ENCODE measurements at places on chromosomes 12 and 14.

DNA sequence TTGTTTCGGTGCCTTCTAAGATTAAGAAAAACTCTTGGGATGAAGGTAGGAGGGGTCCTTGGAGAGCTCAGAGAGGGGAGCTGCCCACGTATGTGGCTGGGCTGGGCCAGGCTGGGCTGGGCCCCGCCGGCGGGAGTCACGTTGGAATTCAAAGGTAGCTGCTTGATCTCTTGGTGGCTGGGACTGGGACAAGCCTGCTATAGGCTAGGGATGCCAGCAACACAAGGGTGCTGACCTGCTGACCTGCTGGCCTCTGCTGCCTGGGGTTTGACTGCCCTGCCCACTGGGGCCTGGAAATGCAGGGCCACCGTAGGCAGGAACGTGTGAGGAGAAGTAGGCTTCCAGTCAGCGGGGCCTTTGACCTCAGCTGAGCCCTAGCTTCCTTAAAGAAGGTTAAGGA lies 52.8 kb upstream of the GTF2A1 start:
- DNase-seq = no peak

- DNase-seq = no peak
Observed at GRCh38 chr14:100850841-100851585, 25.1 kb downstream of the MEG3 start.

DNA sequence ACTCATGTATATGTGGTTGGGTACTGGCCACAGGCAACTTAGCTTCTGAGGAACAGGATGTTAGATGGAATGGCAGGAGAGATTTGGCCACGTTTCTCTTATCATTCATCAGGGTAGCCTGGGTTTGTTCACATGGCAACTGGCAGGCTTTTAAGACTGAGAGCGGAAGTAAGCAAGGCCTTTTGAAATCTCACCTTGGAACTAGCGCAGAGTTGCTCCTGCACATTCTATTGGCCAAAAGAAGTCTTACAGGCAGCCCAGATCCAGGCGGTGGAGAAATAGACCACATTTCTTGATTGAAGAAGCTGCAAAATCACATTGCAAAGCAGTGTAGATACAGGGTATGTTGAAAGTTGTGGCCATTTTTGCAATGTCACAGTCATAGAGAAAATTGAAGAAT lies 3.7 kb downstream of the CLEC4A start:
- DNase-seq = no peak

DNA sequence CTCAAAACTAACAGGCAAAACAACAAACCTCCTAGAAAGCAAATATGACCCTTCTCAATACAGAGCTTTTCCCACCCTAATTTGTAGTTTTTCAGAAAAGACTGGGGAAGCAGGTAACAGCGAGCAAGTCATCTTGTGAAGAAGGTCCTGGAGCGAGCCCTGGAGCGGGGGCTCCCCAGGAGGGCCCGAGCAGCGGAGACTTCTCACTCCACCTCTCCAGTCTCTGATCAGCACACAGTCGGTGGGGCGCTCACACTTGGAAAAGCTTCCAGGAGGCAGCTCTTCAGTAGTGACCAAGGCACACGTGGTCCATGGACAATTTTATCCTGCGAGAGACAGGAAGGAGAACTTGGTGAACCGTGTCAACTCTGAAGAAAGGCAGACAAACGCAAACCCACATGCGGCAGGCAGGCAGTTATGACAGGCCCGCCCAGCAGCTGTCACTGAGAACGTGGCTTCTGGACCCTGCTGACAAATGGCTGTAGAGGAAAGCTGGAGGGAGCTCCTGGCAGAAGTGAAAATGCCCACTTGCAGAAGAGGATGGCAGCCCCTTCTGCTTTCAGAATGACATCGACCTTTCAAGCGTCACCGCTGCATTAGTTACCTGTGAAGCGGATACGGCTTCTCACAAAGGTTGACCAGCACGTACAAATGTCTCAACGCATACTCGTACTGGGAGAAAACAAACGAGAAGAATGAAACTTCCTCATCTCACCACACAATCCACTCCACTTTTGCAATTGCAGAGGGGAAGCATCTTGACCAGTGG lies 44.2 kb downstream of the LGMN start:
- DNase-seq = no peak

DNA sequence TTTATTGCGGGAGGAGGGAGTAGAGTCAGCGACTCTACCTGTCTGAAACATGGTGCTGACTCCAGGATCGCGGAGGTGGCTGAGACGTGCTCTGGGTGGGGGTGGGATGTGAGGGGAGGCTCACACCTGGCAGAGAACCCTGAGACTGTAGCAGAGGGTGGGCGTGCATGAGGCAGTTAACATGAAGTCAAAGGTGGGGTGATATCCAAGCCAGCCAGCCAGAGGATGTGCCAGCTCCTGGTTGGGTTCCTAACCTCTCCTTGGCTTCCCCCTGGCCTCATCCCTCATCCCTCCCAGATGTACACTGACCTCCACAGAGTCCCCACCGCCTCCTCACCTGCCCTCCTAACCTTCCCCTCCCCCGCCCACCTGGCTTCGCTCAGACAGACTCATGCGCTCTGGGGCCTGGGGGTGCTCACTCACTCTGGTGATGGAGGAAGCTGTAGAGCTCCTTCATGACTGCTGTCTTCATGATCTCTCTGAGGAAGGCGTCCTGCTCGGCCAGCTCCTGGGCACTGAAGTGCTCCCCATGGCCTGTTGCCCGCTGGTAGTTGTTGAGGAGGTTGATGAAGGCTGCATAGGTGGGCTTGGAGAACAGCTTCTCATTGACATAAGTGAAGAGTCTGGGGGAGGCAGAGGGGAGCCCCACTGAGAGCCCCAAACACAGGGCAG lies 9.3 kb downstream of the ENDOU start:
- DNase-seq = no peak

- no peak for DNase-seq
Observed at GRCh38 chr14:75568791-75569190, 9.6 kb upstream of the FLVCR2 start.

DNA sequence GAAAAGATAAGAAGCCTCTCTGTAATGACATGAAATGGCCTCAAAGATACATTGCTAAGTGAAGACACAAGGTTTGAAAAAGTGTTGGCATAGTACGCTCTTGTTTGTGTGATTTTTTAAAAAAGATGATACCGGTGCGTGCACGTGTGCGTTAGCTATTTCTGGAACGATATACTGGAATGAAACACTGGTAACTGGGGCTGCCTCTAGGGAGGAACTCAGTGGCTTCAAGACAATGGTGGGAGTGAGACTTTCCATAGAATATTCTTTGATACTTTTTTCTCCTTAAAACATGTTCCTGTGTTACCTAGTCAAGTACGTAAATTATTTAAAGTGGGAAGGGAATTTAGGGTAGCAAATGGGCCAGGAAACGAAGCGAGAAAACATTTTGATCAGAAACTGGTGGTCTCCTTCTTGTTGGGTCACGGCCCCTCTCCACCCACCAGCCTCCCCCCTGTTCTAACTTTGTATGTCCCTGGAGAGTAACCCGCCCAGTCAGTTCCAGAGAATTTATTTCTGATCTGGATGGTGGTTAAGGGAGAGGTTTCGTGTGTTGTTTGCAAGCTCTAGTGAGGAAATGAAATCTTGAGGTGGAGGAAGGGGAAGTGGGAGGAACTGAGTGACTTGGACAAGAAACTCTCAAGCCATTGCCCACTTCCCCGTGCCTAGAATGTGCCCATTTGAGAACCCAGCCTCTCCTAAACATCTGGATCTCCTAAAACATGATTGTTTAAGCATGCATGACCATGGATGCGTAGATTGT lies 6.6 kb downstream of the FGF6 start:
- DNase-seq = no peak

- DNase-seq = no peak
Observed at GRCh38 chr14:90483571-90483974, 86.7 kb downstream of the CALM1 start.

DNA sequence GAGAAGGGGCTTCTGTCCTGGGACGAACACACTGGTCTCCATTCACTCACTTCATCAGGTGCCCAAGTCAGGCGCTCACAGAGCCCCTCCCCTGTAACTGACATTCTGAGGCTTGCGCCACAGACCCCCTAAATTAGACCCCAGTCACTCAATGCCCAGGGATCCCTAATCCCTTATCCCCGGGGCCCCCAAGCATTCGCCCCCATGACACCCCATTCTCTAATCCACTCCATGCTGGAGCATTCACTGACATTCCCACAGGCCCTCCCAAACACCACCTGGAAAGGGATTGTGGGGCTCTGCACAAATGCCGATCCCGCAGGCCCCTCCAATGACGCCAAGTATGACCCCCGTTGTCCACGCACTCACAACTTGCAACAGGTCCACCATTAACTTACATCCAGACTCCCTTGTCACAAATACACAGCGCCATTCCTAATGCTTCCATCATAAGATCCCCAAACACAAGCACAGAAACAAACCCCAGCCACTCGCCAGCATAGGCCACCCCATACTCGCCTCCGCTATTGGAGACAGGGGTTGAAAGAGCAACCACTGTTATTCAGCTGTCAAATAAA lies 1.5 kb downstream of the ZNF605 start:
- DNase-seq = no peak

- no peak for DNase-seq
Observed at GRCh38 chr12:28248555-28249145, 58.4 kb downstream of the CCDC91 start.

DNA sequence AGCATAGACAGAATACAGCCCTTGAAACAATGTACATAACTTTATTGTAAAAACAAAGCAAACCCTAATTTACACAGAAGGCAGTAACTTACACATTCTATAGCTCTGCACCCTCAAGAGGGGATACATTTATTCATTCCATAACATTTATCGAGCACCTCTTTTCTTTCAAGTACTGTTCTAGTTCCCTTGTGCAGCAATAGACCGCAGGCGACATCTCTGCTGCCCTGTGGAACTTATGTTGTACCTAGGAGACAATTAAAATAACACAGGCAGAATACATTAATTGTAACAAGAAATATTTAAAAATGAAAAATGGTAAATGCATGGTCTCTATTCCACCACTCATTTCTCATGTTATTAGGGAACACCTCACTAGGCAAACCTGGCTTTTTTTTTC lies 1.4 kb upstream of the ARHGDIB start:
- no peak for DNase-seq

- DNase-seq = no peak
Observed at GRCh38 chr14:24261256-24261968, 1.6 kb downstream of the TGM1 start.

GRCh38 chr14:100708425-100709288 lies 18.0 kb upstream of the DLK1 start:
- DNase-seq = no peak

DNA sequence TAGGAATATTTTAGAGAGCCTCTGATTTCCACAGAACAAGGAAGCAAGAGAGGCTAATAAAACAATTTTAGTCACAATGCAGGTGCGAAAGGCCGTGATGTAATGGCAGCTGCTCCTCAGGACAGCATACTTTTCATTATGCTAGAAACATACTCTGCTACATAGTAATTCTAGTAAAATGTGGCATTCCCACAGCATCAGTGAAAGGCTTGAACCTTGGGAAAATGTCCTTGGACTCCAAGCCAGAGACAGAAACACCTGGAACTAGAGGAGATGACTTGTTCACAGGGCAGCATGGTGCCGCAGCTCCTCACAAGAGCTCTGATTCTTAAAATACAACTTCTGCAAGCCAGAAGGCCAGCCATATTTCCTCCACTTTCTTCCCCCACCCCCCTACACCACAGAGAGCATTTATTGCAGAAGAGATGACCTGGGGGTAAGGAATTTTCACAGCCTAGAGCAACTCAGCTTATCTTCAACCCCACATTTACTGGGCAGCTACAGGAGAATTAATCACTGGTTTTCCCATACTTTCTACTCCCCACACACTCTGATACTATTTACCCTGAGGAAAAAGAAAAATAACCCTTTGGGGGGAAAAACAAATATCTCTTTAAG lies 15.8 kb downstream of the ABCC9 start:
- no peak for DNase-seq

DNA sequence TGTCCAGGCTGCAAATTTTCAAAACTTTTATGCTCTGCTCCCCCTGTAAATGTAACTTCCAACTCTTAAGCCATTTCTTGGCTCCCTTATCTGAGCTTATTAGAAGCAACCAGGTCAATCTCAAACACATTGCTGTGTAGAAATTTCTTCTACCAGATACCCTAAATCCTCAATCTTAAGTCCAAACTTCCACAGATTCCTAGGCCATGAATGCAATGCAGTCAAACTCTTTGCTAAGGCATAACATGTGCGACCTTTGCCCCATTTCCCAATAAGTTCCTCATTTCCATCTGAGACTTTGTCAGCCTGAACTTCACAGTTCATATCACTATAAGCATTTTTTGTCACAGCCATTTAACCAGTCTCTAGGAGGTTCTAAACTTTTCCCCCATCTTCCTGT lies 64.5 kb downstream of the TMTC3 start:
- DNase-seq = no peak

- DNase-seq = no peak
Observed at GRCh38 chr14:102223682-102224081, 81.3 kb downstream of the MOK start.

DNA sequence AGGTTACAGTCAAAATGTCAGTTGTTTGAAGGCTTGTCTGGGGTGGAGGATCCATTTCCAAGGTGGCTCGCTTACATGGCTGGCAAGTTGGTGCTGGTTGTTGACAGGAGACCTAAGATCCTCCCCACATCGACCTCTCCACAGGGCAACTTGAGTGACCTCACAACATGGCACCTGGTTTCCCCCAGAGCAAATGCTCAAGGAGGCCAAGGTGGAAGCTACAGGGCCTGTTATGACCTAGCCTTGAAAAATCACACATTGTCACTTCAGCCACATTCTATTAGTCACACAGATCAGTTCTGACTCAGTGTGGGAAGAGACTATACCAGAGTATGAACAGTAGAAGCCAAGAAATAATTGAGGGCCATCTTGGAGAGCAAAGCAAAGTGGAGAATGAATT lies 11.3 kb upstream of the GNG2 start:
- no peak for DNase-seq

- DNase-seq = no peak
Observed at GRCh38 chr12:92796650-92797049, 93.9 kb downstream of the PLEKHG7 start.

DNA sequence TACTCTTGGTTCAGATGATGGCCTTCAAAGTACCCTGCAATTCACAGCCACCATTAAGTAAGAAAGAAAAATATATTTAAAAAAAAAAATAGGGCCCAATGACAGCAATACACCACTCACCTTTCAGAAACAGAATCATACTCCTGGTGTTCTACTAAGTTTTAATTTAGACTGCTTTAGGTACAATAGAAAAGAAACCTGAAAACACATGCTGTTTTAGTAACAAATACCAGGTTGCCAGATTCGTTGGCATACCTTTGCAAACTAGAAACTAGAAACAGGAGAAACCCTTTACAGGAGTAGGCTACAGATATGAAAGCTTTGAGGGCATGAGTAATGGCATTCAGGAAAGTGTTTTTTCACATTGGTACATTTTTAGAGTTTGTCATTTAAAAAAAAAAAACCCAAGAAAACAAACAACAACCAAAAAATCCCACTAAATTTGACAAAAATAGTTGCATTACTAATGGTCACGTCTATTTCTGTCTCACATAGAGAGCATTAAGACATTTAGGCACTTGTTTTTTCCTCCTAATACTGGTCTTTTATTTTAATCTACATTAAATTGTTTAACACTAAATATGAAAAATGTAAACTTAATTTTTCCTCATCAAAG lies 4.0 kb downstream of the SIX1 start:
- DNase-seq = no peak
